ENCODE measurements at places on chromosomes 4 and X.

GRCh38 chrX:15151267-15152186 is 118.4 kb downstream of the ASB9 start:
- no peak for DNase-seq

DNA sequence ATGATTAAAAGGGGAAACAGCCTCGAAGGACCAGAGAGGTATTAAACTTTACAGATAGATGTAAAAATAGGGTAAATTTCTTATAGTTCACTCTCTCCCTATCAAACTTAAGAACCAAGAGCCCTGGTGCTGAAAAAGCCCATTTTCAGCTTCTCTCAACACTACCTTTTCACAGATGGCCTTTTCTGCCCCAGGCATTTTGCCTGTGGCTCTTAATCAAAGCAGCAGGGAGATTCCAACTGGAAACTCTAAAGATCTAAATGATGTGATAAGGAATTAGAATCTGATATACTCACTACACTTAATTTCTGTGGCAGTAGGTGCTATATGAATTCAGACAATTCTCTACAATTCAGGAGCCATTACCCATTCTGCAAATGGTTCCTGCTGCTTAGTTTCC is 60.0 kb downstream of the AMMECR1 start:
- no peak for DNase-seq

DNA sequence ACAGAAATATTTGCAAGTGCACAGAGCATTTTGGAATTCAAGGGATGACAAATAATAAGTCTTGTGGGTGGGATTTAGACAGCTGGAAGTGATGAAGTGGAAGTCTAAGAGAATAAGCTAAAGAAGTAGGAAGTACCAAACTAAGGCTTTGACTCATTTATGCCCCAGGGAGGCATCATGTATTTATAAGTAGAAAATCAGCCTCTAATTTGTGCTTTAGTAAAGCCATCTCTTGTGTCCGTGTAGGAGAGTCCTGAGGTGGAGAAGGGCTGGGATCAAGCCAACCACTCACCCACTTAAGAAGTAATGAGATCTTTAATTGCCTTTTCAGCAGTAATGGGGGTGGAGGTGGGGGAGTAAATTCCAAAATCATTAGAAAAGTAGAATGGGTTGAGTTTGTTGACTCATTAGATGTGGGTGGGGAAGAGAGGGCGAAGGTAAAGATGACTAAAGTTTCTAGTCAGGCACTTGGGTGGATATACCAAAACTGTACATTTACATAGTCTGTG is 356.7 kb downstream of the STIM2 start:
- DNase-seq: no peak

DNA sequence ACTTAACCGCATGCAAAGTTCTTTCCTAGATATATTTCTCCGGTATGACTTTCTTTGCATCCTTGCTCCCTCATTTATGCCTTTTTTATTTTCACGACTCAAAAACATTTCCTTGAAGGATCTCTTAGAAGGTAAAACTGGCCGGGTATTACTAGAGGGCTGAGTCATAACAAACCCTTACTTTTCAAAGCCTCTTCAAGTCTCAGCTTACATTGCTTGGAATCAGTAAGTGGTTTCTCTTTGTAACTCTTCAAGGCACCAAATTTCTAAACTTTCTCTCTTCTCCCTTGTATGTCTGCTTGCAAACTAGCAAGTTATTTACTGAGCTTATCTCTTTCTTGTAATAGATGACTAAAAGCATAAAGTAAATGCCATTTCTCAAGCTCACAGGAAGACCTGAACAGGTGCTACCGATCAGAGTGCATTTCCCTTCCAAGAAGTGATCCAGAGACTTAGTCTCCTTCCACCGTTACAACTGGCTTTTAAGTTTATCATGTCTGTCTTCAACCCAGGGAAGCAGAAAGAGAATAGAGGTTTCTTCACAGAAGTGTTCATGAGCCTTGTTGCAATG is 75.5 kb downstream of the ANXA10 start:
- no peak for DNase-seq

GRCh38 chr4:2812612-2813354 is 19.9 kb downstream of the SH3BP2 start:
- no peak for DNase-seq

DNA sequence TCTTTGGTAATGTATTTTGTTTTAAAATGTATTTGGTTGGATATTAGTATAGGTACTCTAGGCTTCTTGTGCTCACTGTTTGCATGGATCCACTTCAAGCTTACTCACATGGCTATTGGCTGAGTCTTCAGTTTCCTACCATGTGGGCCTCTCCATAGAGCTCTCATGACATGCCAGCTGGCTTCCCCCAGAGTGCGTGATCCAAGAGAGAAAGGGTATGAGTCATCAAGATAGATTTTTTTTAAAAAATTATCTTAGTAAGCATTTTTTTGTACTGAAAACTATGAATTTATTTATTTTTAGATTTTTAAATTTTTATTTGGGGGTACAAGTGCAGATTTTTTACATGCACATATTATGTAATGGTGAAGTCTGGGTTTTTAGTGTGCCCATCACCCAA is 219.1 kb upstream of the AMOT start:
- no peak for DNase-seq

DNA sequence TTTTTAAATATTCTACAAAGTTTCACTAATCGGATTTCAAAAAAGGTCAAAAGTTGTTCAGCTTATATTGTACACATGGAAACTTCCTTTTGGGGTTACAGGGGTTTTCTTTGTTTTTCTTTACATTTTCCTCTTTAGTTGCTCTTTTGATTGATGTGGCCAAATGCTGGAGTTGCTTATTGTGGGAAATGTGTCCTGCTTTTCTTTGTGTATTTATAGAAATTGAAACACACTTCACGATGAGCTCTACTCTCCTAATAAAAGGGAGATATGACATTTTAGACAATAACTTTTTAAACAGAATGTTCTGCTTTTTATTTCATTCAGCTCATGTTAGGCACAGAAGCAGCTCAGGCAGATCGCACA is 50.7 kb upstream of the SPRY1 start:
- no peak for DNase-seq

DNA sequence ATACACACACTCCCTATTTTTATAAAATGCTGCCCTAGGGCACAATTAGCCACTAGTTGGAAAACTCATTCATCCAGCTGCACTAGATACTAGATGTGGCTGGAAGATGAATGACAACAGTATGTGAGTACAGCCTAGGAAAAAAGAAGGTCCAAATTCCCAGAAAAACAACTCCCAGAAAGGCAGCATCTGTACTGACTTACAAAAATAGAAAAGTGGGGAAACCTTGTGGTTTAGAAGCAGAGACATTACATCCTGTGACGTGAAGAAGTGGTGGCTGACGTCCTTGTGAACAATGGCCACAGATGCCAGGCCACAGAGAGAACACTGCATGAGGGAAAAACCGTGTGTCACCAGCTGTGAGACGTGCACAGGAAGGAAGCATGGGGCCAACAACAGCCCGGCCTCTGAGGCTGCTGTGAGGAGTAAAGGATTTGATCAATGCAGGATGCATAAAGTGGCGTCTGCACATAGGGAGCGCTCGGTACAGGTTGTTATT is 81.2 kb downstream of the SPRY1 start:
- no peak for DNase-seq

DNA sequence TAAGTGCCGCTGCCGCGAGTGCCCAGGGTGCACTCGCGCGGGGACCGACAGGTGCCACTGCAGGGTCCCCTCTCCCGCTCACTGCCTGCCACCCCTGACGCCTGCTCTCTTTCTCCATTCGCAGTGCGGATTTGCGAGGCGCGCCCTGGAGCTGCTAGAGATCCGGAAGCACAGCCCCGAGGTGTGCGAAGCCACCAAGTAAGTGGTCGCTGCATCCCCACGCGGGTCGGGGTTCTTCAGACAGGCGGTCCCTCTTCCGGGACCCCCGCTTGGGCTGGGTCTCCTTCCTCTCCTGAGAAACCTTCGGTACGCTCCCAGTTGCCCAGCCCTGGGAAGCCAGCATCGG is 547 bp downstream of the GUCY1A1 start:
- DNase-seq: peak; percentile 17
